ENCODE measurements at places on chromosomes 12 and 14. TPM values are rescaled to one million over a fixed set of nuclear protein-coding genes. Genes with fewer than 3 reads are reported as not detected.

The SYT1 gene
- polyA plus RNA-seq = not detected

The PMEL gene
- polyA plus RNA-seq = not detected

The PCED1B gene
- 73.3 TPM for polyA plus RNA-seq

The R3HDM2 gene
- 15.1 TPM for polyA plus RNA-seq

The GLT1D1 gene
- 0.24 TPM for polyA plus RNA-seq

The FLVCR2 gene
- polyA plus RNA-seq = 0.60 TPM

The RFX4 gene
- not detected for polyA plus RNA-seq

The RAD9B gene
- 0.52 TPM for polyA plus RNA-seq

The DBX2 gene
- not detected for polyA plus RNA-seq

The AP5M1 gene
- polyA plus RNA-seq = 42.4 TPM

The UBR7 gene
- 31.7 TPM for polyA plus RNA-seq

The PTPRR gene
- not detected for polyA plus RNA-seq

The RFLNA gene
- polyA plus RNA-seq = not detected

The ATL1 gene
- polyA plus RNA-seq = 2.4 TPM
